ENCODE measurements at places on chromosomes 6 and 20.

DNA sequence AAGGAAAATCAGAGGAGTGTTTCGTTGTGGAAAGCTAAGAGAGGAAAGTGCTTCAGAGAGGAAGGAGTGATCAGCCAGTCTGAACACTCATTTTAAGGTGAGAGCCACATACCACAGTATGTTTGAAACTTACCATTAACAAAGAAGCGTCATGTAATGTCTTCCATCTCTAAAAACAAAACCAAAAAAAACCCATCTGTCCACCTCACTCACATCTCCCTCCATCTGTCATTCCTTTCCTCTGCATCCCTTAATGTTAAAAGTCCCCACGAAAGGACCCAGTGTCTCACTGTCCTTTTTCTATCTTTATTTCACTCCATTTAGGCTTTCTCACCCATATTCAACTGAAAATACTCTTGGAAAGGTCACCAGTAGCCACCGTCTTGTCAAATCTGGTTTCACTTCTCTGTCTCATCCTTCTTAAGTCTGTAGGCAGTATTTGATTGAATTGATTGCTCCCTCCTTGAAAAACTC, 59.4 kb upstream of the GNRH2 start:
- DNase-seq = no peak

DNA sequence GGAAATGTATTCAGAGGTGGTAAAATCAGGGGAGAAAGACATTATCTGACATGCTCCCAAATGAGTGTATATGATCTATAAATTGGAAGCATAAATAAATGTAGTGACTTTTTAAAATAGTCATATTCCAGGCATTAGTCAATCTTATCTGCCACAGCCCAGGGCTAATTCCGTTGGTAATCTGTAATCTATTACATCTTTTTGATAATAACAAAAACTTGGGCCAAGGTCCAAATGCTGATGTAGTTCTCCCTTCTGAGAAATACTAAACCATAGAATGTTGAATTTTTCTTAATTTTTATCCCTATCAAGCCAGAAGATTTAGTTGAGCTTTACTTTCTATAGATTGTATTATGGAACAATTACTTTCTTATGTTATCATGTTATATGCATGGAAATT, 1279.8 kb downstream of the EPHA7 start:
- no peak for DNase-seq

DNA sequence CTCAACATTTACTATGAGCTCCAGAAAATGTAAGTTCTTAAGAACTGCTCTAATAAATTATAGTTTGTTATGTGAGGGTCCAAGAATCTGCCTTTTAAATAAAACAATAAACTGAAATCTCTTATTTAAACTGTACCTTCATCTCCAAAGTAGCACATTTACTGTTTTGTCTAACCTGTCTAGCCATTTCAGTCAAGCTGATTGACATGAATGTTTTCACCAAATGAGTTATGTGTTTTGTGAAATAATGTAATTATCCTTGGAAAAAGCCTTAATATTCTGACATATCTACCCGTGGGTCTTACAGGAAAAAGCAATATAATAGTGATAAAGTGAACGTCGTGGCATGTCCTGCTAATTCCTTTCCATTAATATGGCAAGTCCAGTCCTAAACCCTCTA, 57.8 kb downstream of the OPRM1 start:
- no peak for DNase-seq

- DNase-seq = no peak
These were observed 34.5 kb upstream of the BPIFA2 start for GRCh38 chr20:33133373-33133941.

DNA sequence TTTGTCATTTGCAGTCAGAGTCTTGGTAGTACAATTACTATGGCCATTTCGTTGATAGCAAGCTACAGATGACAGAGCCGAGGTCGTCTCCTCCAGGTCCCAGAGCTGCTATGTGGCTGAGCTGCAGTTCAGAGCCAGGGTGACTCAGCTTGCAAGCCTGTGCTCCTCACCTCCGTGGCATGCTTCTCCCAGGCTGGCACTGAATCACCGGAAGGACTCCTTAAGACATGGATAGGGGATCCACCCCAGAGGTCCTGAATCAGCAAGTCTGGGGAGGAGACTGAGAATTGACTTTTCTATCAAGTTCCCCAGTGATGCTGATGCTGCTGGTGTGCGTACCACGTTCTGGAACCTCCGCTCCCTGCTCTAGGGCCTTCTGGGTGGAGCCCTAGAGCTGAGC, 291.2 kb downstream of the CDH26 start:
- no peak for DNase-seq

DNA sequence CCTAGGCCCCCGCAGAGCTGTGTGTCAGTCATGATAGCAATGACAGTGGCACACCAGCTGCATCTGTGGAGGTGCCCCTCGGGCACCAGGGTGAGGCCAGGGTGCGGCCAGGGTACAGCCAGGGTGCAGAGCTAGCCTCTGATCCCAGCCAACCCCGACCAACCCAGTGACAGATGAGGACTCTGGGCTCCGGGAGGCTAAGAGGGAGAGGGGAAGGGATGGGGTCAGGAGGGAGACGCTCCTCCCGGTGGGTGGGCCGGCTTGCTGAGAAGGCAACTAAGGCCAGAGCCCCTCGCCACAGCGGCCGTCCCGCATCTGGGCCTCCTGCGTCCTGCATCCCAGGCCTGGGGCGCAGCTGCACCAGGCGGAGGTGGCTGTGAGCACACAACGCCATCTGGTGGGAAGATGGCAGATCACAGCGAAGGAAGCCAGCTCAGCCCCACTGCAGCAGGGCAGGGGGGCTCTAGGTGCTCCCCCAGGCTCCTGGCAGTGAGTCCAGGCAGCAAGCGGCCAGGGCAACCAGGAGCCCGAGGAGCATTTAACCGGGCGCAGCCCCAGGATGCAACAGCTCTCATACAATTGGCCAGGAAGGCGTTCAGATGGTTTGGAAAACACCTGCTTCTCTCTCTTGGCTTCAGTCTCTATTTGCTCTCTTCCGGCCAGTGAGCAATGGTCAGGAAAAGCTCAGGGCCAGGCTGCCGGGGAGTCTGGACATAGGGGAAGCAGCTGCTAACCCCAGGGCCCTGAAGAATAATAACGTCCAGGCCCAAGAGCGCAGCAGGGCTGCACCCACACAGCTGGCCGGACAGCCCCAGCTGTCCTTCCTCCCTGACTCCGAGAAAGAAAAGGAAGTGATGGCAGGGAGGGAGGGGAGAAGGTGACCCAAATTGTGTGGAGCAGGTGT, 169.4 kb downstream of the TAF4 start:
- peak; percentile 12 for DNase-seq
